ENCODE measurements at places on chromosomes 11 and 22. TPM values are rescaled to one million over a fixed set of nuclear protein-coding genes. Genes with fewer than 3 reads are reported as not detected.
A peak's percentile ranks its signal among the peaks of the same experiment; 100 is the strongest.

DNA sequence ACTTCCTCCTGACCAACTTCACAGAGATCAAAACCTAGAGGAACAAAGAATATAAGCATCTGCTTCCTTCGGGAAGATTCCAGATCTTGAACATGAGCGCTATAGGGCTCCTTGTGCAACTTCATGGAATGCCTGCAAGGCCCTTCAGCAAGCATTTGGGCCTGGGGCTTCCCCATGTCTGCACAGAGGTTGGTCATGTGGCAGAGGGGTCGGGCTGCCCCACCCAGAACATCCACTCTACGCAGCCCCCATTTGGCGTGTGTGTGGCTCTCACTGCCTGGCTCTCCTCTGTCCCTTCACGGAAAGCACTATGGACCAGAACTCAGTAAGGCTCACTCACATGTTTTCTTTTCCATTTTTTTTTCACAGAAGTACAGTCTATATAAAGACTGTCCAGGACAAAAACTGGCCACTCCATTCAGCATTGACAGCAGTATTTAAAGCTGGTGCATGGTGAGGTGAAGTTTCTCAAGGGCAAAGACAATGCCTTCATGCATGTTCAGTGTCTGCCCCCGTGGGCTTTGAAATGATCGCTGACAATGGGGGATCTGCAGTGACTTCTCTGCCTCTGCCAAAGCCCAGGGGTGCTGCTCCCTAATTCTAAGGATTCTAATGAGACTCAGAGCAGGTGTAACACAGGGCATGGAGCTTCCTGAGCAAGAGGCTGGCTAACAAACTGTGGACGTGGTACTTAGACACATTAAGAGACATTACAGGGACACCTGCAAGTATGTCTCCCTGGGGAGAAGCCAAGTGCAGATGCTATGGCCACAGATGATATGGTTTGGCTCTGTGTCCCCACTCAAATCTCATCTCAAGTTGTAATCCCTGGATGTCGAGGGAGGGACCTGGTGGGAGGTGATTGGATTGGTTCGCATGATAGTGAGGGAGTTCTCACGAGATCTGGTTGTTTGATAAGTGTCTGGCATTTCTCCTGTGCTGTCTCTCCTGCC lies 66.5 kb upstream of the PITPNB start:
- peak; percentile 6 for DNase-seq

GRCh38 chr11:3849297-3849874 lies 6.1 kb upstream of the STIM1 start:
- no peak for DNase-seq

Gene ART1
- not detected for total RNA-seq

Gene MMP7
- total RNA-seq: not detected

Data from left cardiac atrium (tissue), 4 donors.